T-helper 2 cell treated with Interferon-gamma antibody and Interleukin-4, amounts not matched to agents 5 μg/mL and 100 μg/mL, for 36 hours (primary cell): ENCODE measurements at places on chromosomes 1 and 21.
A peak's percentile ranks its signal among the peaks of the same experiment; 100 is the strongest.

- peaks cover 10% of the 10 kb centered on the region for H3K27me3 ChIP-seq
- no peak for DNase-seq
- no peaks in the 10 kb centered on the region for H3K36me3 ChIP-seq
- no peaks in the 10 kb centered on the region for H3K4me1 ChIP-seq
- no peak overlapping the region for H3K27ac ChIP-seq
- H3K4me3 ChIP-seq, result no peak overlapping the region
Measured at GRCh38 chr1:202112859-202113689, 9.6 kb upstream of the GPR37L1 start.

GRCh38 chr1:153790313-153790965 is 15.2 kb downstream of the SLC27A3 start:
- DNase-seq, result no peak
- H3K27me3 ChIP-seq, result no peaks in the 10 kb centered on the region
- peaks cover 29% of the 10 kb centered on the region for H3K4me1 ChIP-seq
- peak overlapping the region; percentile 59 for H3K4me3 ChIP-seq

GRCh38 chr1:15305468-15305770 is 58.4 kb downstream of the FHAD1 start:
- no peaks in the 10 kb centered on the region for H3K4me1 ChIP-seq
- no peaks in the 10 kb centered on the region for H3K36me3 ChIP-seq
- no peak overlapping the region for H3K27ac ChIP-seq
- no peak overlapping the region for H3K4me3 ChIP-seq
- DNase-seq, result no peak

- H3K4me1 ChIP-seq, result no peaks in the 10 kb centered on the region
- peaks cover 7% of the 10 kb centered on the region for H3K27me3 ChIP-seq
- no peaks in the 10 kb centered on the region for H3K36me3 ChIP-seq
- no peak overlapping the region for H3K4me3 ChIP-seq
- no peak for DNase-seq
Measured at GRCh38 chr1:209989525-209989924, 51.5 kb downstream of the SYT14 start.

DNA sequence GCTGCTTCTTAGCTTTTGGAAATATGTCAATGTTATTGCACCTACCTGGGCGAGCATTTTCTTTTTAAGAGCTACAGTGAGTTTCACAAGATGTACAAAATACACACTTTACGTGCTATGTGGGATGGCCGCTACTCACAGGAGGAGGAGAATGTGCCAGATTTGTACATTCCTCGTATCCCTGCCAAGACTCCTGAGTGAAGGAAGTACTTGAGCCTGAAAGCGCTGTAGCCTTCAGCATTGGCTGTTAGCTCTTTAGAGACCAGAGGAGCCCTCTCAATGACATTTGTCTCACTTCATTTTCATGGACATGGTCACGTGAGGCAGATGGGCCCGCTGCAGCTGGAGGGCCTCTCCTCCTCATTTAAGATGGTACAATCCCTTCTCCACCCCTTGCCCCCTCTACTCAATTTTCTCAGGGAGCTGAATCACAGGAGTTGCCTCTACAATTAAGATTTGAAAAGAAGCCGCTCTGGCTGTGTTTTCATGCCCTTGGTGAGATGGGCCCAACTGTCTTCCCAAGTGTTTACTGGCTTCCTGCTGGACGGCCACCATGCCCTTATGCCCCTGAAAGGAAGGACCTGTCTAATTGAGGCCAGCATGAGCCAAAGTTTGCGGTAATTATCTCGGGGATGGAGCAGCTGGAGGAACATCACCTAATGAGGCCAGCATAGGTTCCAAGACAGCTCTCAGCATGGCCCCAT is 442.6 kb downstream of the PRDM2 start:
- H3K27me3 ChIP-seq, result no peaks in the 10 kb centered on the region
- H3K4me3 ChIP-seq, result no peak overlapping the region
- no peaks in the 10 kb centered on the region for H3K36me3 ChIP-seq
- no peaks in the 10 kb centered on the region for H3K4me1 ChIP-seq
- H3K27ac ChIP-seq, result no peak overlapping the region

DNA sequence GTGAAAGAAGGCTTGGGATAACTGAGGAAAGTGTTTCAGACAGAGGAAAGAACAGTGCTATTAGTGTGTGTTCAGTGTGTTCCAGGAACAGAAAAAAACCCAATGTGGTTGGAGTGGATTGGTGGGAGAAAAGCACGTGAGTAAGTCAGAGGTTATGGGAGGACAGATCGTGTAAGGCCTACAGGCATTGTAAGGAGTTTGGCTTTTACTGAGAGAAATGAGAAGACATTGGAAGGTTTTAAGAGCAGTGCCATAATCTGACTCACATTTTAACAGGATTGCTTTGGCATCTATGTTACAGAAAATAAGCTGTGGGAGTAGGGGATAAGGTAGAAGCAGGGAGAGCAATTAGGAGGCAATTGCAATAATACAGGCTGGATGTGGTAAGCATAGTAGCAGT is 4.8 kb downstream of the ARPC5 start:
- H3K4me1 ChIP-seq, result peaks cover 29% of the 10 kb centered on the region
- H3K4me3 ChIP-seq, result peak overlapping the region; percentile 57
- H3K36me3 ChIP-seq, result peaks cover 52% of the 10 kb centered on the region
- DNase-seq, result no peak
- H3K27me3 ChIP-seq, result no peaks in the 10 kb centered on the region
- peak overlapping the region; percentile 43 for H3K27ac ChIP-seq

- H3K27ac ChIP-seq, result no peak overlapping the region
- peaks cover 2% of the 10 kb centered on the region for H3K27me3 ChIP-seq
- no peaks in the 10 kb centered on the region for H3K36me3 ChIP-seq
- no peak for DNase-seq
- H3K4me3 ChIP-seq, result no peak overlapping the region
Measured at GRCh38 chr1:70075761-70076160, 129.6 kb downstream of the LRRC40 start.

- no peak for DNase-seq
- no peaks in the 10 kb centered on the region for H3K4me1 ChIP-seq
- no peak overlapping the region for H3K4me3 ChIP-seq
- H3K36me3 ChIP-seq, result no peaks in the 10 kb centered on the region
Measured at GRCh38 chr1:176559474-176559873, 96.5 kb downstream of the PAPPA2 start.

DNA sequence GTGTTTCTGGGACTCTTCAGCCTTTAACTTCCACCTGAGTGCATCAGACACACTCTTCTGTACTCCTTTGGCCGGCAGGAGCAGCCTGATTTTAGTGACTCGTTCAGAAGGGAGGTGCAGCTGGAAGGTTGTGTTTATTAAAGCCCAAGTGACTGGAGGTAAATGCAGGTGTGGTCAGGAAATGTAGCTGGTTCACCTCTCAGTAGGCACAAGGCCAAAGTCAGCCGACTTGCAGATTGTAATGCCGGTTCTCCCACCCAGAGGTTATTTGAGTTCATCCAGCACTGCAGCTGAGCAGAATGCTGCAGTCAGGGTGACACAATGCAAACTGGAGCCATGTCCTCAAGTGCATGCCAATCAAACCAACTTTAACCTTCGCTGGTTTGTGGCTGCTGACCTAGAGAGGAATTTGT is 91.5 kb downstream of the SPATA46 start:
- H3K27ac ChIP-seq, result no peak overlapping the region
- H3K4me3 ChIP-seq, result no peak overlapping the region

DNA sequence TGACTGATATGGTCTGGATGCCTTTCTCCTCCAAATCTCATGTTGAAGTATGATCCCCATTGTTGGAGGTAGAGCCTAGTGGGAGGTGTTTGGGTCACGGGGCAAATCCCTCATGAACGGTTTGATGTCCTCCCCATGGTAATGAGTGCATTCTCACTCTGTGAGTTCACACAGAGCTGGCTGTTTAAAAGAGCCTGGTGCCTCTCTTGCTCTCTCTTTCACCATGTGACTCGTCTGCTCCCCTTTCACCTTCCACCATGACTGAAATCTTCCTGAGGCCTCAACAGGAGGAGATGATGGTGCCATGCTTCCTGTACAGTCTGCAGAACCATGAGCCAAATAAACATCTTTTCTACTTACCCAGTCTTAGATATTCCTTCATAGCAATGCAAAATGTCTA is 30.2 kb downstream of the ALDH9A1 start:
- no peak overlapping the region for H3K27ac ChIP-seq
- H3K4me1 ChIP-seq, result peaks cover 19% of the 10 kb centered on the region
- no peaks in the 10 kb centered on the region for H3K27me3 ChIP-seq
- no peak for DNase-seq
- peaks cover 74% of the 10 kb centered on the region for H3K36me3 ChIP-seq
- no peak overlapping the region for H3K4me3 ChIP-seq

DNA sequence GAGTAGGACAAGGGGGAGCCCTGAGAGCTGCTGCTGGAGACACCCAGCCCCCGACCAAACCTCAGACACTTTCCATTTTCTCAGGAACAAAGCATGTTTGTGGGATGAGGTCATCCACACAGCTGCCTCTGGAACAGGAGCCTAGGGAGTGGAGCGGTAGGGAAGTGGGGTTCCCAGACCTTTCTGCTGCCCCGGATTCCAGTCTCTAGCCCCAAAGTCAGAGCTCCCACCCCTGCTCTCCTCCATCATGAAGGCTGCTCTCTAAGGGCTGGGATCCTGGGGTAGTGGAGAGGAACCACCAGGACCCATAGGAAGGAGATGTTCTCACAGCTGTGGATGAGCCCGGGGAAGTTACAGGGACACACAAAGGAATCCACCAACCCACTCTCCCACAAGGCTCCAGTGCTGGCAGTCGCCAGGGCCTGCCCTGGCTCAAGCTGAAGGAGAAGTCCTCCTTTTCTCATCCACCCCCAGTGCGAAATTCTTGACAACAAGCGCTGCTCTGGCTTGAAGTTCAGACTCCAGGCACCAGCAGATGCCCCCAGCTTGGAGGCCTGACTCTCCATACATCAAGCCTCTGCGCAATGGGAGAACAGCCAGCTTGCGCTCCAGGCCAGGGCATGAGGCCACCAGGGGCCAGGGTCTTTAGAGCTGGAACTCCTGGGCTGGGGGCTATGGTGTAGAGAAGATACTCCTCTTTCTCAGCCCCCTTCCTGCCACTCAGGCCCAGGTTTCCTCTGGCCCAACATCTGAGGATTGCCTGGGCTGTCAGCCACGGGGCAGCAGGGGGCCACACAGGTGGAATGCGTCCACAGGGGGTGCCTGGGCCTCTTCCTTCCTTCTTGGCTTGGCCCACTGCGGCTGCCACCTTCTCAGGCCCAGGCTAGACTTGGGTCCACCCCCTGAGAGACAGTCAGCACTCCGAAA is 4.5 kb downstream of the FHL3 start:
- H3K4me1 ChIP-seq, result peaks cover 56% of the 10 kb centered on the region
- DNase-seq, result no peak
- peaks cover 20% of the 10 kb centered on the region for H3K36me3 ChIP-seq
- no peaks in the 10 kb centered on the region for H3K27me3 ChIP-seq
- no peak overlapping the region for H3K4me3 ChIP-seq
- H3K27ac ChIP-seq, result peak overlapping the region; percentile 74

GRCh38 chr1:165047994-165048393 is 308.5 kb downstream of the LMX1A start:
- no peaks in the 10 kb centered on the region for H3K27me3 ChIP-seq
- H3K36me3 ChIP-seq, result no peaks in the 10 kb centered on the region
- H3K4me3 ChIP-seq, result no peak overlapping the region
- DNase-seq, result no peak

DNA sequence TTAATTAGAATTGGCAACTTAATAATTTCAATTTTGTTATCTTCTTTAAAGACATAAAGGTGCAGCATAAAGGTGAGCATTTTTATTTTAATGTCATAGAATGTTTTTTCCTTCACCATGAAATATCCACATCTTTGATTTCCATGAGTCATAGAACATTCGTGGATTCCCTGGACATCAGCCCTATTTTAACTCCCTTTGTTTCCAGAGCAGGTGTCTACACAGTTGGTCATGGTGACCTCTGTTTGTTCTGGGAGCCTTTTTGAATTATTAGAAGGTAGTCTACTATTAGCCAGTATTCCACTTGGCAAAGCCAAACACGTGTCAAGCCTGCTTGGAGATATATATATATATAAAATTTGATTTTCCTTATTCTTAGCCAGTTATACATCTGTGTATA is 572.9 kb downstream of the LTN1 start:
- DNase-seq, result no peak
- no peaks in the 10 kb centered on the region for H3K36me3 ChIP-seq
- no peak overlapping the region for H3K4me3 ChIP-seq
- no peaks in the 10 kb centered on the region for H3K27me3 ChIP-seq
- no peak overlapping the region for H3K27ac ChIP-seq

GRCh38 chr1:234361102-234361603 is 12.1 kb upstream of the COA6 start:
- no peaks in the 10 kb centered on the region for H3K27me3 ChIP-seq
- H3K4me1 ChIP-seq, result peaks cover 23% of the 10 kb centered on the region
- H3K36me3 ChIP-seq, result peaks cover 15% of the 10 kb centered on the region
- no peak for DNase-seq

GRCh38 chr1:165138960-165139359 is 217.6 kb downstream of the LMX1A start:
- no peak for DNase-seq
- no peak overlapping the region for H3K4me3 ChIP-seq
- H3K4me1 ChIP-seq, result no peaks in the 10 kb centered on the region
- no peaks in the 10 kb centered on the region for H3K36me3 ChIP-seq

- H3K27ac ChIP-seq, result no peak overlapping the region
- no peaks in the 10 kb centered on the region for H3K36me3 ChIP-seq
- H3K4me1 ChIP-seq, result no peaks in the 10 kb centered on the region
- no peak for DNase-seq
- no peak overlapping the region for H3K4me3 ChIP-seq
Measured at GRCh38 chr1:233512538-233512937, 101.4 kb upstream of the KCNK1 start.

- no peaks in the 10 kb centered on the region for H3K27me3 ChIP-seq
- H3K4me3 ChIP-seq, result no peak overlapping the region
- no peaks in the 10 kb centered on the region for H3K36me3 ChIP-seq
Measured at GRCh38 chr1:49199564-49199963, 422.9 kb upstream of the BEND5 start.

DNA sequence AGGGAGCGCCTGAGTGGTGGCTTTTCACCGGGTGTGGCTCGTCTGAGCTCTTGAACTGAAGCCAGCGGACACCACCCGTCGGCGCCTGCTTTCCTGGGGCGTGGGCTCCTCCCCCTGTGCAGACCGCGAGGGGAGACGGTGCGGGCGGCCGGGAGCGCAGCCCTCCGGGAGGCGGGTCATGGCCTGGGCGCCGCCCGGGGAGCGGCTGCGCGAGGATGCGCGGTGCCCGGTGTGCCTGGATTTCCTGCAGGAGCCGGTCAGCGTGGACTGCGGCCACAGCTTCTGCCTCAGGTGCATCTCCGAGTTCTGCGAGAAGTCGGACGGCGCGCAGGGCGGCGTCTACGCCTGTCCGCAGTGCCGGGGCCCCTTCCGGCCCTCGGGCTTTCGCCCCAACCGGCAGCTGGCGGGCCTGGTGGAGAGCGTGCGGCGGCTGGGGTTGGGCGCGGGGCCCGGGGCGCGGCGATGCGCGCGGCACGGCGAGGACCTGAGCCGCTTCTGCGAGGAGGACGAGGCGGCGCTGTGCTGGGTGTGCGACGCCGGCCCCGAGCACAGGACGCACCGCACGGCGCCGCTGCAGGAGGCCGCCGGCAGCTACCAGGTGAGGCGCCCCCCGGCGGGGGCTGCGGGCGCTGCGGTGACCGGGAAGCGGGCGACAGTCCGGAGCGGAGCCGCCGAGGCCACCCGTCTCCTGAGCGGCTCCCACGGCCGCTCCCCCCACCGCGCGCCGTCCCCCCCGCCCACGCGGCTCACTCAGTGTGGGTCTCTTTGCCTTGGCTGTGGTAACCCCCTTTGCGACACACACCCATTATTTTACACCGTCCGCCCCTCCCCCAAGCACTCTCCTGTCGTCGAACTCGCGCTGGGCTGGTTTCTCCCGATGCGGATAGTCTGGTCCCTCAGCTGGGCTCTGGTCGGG is at the start of gene TRIM58:
Gene TRIM58, plus strand, starts transcription at position 119 of the 916 bp plus-strand sequence. Its CDS starts 60 bp downstream, at position 179.
- peaks cover 10% of the 10 kb centered on the region for H3K4me1 ChIP-seq
- H3K4me3 ChIP-seq, result peak within 1 kb of the TSS; percentile 86
- no peaks in the 10 kb centered on the region for H3K36me3 ChIP-seq
- H3K27me3 ChIP-seq, result peaks cover 23% of the 10 kb centered on the region
- H3K27ac ChIP-seq, result peak within 1 kb of the TSS; percentile 60
- DNase-seq, result peak; percentile 25
